ENCODE measurements at places on chromosomes 11 and 22.
A peak's percentile ranks its signal among the peaks of the same experiment; 100 is the strongest.

DNA sequence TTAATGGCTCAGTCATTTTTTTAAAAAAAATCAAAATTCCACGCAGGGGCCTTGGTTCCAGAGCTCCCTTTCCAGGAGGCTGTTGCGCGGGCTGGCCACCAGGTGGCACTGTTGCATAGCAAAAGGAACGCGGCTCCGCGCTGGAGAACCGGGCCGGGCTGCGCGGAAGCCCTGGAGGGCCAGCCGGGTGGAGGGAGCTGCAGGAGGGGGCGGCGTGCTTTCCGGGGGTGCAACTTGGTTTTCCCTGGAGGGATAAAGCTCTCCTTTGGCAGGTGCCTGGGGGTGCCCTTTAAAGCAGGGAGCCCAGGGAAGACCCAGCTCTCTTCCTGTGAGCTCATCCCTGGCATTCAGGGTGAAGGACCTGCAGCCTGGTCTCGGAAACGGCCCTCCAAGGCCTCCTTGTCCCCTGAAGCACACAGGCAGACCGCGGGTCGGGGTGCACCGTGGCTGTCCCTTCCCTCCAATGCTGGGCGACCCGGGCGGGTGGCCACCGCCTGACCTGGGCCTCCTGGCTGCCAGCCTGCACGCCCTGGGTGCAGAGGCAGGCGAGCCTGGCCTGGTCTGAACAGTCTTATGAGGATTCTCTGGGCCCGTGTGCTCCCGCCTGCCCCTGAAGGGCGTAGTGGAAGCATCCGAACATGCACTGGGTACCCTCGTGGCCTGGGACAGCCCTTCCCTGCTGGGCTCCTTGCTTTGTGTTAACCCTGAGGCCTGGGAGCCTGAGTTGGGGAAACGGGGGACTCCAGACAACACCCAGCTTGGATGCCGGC, 23.4 kb downstream of the KRTAP5-5 start:
- peak; percentile 79 for DNase-seq

- DNase-seq: no peak
These were observed 9.9 kb upstream of the TTLL1 start for GRCh38 chr22:43099095-43099494.

- DNase-seq: no peak
These were observed 60.6 kb upstream of the TCF20 start for GRCh38 chr22:42331014-42331413.

DNA sequence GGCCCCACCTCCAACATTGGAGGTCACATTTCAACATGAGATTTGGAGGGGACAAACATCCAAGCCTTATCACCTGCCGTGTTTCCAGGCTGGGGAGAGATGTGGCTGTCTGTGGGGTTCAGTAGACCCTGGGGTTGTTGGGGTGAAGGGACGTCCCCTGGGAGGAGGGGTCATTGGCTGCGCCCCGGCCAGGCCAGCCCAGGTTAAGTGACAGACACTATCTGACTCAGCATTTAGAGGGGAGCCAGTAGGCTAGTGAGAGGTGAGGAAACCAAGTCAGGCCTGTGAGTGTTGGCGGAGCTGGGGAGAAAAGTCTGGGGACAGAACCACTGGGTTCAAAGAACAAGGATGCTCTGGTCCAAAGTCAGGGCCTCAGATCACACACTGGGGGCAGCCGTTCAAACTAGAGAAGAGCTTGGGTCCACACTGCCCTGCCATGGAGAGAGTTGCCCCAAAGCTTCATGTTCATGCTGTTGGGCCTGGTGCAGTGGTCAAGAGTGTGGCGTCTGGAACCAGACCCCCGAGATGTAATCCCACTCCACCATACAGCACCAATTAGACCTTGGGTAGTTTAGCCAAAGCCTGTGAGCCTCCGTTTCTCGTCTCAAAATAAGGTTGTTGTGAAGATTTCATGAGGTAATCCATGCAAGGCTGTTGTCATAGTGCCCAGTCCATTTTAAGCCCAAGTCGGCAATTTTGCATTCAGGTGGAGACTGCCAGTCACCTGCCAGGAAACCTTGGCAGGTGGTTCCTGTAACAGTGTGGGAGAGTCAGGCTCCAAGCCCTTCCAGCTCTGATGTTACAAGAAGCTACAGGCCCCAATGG, 1289.6 kb downstream of the TBC1D22A start:
- no peak for DNase-seq

DNA sequence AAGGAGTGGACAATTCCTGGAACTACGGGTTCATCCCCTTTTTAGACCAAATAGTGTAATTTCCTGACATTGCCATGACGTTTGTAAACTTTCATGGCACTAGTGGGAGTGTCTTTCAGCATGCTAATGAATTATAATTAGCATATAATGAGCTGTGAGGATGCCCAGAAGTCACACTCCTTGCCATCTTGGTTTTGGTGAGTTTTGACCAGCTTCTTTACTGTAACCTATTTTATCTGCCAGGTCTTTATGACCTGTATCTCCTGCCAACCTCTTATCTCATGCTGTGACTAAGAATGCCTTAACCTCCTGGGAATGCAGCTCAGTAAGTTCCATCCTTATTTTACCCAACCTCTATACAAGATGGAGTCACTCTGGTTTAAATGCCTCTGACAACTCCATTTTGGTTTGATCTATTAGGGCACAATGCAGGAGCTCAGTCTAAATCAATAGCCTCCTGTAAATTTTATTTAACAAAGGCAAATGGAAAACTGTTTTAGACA, 20.7 kb downstream of the OR10A6 start:
- no peak for DNase-seq

DNA sequence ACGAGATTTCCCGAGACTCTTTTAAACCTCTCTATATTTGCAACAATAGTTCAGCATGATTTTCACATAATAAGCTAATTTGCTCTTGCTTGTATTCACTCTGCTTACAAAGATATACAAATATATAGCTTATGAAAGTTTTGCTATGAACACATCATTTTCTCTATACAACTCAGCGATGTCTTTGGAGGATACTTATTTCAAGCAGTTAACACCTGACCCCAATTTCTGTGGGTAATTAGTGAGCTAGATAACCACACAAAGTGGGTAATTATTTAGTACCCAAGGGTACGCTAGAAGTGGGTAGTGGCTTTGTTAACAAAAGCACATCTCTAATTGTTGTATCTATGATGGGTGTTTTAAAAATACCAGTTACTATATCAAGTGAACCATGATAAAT, 12.3 kb downstream of the BLID start:
- no peak for DNase-seq

DNA sequence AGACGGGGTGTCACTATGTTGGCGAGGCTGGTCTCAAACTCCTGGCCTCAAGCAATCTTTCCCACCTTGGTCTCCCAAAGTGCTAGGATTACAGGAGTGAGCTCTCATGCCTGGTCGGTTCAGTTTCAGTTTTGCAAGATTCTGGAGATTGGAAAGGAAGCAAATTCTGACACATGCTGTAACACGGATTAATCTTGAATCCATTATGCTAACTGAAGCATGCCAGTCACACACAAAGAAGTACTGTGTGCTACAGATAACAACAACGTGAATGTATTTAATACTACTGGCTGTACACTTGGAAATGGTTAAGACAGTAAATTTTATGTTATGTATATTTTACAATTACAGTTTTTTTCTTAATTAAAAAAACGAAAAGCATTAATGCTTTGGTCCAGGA, 107.6 kb downstream of the MED15 start:
- DNase-seq: no peak

DNA sequence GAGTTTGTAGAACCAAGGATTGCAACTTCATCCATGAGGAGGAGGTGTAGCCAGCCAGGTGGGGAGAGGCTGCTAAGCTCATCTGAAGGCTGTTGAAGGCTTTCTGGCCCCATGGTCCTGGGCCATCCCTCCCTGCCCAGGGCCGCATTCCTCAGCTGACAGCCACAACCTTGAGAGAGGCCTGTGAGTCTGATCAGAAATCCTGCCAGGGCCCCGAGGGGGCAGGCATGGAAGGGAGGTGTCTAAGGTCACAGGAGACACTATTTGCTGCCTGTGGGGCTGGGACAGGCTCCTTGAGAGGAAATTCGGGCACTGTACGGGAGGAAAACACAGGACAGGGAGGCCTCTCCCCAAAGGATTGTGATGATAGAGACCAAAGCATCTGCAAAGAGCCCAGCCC, 88.1 kb upstream of the IGLL5 start:
- DNase-seq: no peak

DNA sequence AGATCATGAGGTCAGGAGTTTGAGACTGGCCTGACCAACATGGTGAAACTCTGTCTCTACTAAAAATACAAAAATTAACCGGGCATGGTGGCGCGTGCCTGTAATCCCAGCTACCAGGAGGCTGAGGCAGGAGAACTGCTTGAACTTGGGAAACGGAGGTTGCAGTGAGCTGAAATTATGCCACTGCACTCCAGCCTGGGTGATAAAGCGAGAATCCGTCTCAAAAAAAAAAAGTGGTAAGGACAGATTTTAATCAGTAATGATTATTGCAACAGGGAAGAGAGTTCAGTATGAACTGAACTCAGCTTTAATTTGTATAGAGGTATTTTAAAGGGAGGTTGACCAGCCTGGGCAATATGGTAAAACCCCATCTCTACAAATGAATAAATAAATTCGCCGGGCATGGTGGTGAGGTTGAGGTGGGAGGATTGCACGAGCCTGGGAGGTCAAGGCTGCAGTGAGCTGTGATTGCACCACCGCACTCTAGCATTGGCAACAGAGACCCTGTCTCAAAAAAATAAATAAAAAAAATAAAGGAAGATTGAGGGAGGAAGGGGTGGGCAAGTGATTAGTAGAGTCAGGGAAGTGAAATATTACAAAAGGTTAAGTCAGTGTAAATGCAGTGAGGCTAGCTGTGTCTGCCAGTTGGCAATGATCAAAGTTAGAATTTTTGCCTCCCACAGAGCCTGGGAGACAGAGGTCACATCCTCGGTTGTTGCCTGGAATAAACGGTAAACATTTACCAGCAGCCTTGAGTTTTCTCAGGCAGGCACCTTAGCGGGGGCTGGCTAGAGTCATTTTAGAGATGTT, 2.6 kb upstream of the MCM5 start:
- DNase-seq: no peak

DNA sequence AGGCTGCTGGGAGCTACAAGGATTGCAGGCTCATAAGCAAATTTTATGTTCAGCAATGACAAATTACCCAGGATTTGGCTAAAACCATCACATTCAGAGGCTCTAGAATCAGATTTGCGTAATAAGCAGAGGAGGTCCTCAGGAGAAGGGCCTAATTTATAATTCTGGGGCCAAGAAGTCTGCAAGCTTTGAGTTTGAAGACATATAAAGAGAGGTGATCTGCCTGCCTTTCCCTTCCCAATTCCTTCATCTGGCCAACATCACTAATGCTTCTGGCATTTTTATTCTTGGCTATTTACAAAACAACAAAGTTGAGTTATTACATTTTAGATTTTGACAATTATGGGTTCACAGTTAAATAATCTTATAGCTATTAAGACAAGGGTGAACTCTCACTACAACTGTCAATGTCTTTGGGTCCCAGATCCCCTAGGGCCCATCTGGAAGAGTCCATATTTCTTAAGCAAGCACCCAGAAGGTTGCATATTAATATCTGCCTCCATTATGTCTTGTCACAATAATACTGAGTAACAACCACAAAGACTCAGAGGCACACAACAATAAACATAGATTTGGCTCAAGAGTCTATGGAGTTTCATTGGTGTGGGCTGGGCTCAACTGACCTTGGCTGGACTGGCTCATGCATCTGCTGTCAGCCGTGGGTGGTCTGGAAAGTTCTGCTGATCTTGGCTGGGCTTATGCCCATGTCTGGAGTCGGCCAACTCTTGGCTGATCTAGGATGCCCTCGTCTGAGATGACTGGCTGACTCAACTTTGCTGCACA, 67.2 kb upstream of the CD82 start:
- no peak for DNase-seq

DNA sequence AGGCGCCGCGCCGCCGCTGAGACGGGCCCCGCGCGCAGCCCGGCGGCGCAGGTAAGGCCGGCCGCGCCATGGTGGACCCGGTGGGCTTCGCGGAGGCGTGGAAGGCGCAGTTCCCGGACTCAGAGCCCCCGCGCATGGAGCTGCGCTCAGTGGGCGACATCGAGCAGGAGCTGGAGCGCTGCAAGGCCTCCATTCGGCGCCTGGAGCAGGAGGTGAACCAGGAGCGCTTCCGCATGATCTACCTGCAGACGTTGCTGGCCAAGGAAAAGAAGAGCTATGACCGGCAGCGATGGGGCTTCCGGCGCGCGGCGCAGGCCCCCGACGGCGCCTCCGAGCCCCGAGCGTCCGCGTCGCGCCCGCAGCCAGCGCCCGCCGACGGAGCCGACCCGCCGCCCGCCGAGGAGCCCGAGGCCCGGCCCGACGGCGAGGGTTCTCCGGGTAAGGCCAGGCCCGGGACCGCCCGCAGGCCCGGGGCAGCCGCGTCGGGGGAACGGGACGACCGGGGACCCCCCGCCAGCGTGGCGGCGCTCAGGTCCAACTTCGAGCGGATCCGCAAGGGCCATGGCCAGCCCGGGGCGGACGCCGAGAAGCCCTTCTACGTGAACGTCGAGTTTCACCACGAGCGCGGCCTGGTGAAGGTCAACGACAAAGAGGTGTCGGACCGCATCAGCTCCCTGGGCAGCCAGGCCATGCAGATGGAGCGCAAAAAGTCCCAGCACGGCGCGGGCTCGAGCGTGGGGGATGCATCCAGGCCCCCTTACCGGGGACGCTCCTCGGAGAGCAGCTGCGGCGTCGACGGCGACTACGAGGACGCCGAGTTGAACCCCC, 798 bp downstream of the BCR start:
- peak; percentile 33 for DNase-seq

GRCh38 chr11:83282084-83282716, 4.0 kb downstream of the CCDC90B start:
- DNase-seq: no peak

DNA sequence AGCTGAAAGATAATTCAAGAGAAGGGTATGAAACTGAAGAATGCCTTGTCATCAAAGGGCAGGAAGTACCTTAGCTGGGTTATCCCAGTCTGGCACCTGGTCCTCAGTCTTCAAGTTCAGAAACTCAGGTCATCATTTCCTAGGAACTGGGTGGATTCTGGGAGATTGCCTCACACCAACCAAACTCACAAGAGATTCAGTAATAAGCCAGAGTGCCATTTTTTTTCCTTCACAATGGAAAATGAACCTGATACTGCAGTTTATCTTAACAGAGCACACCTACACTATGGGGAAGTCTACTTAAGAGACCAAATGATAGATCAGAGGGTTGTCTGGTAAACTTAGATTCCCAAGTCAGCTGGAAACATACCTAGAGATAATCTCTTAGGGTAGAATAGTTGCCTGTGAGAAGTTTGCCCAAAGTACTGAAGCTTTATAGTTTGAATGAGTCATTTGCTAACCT, 3.8 kb upstream of the BUD13 start:
- DNase-seq: no peak

GRCh38 chr11:95088946-95089619, 563 bp upstream of the ENDOD1 start:
- DNase-seq: no peak

- DNase-seq: no peak
These were observed 106.0 kb downstream of the ADAMTS15 start for GRCh38 chr11:130554241-130555055.

GRCh38 chr11:36509201-36509639, 852 bp downstream of the TRAF6 start:
- peak; percentile 14 for DNase-seq
